ENCODE measurements at places on chromosomes 13 and 19.

DNA sequence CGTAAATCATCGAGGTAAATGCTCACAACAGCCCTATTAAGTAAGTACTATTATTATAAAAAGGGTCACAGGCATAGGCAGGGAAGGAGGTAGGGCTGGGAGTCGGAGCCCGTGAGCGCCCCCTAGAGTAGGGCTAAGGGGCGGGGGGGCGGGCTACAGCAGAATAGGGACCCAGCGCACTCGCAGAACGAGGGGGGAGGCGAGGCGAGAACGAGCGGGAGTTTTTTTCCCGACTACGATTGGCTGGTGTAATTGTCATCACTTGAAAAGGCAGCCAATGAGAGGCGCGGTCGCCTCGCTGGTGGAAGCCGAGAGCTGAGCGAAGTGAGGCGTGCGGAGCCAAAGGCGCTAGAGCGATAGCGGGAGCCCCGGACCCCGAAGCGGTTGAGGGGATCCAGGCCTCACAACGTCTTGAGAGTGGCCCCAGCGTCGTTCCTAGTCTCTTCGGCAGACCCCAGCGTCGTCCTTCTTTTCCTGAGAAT lies 24.2 kb downstream of the KEAP1 start:
- no peaks in the 10 kb centered on the region for H3K36me3 ChIP-seq
- H3K4me1 ChIP-seq, result no peaks in the 10 kb centered on the region
- peak overlapping the region; percentile 35 for H3K4me3 ChIP-seq
- H3K27me3 ChIP-seq, result no peaks in the 10 kb centered on the region

DNA sequence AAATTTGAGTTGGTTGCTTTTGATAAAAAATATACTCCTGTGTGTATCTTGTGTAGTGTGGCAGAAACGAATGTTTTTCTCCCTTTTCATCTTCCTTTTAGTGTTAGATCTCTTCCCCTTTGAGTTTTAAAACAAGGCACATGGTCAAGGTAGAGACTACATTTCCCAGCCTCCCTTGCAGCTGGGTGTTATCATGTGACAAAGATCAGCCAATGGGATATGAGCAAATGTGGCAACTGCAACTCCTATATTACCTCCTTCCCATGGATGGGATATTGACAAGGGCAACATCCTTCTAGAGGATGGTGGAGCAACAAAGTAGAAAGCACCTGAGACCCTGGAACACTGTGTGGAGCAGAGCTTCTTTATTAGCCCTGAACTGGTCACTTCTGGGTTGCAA lies 42.4 kb downstream of the ADGRE3 start:
- no peaks in the 10 kb centered on the region for H3K36me3 ChIP-seq
- no peaks in the 10 kb centered on the region for H3K27me3 ChIP-seq
- no peak overlapping the region for H3K4me3 ChIP-seq
- no peak for DNase-seq
- H3K27ac ChIP-seq, result no peak overlapping the region

- no peak for DNase-seq
- H3K27ac ChIP-seq, result peak overlapping the region; percentile 21
- no peak overlapping the region for H3K4me3 ChIP-seq
Measured at GRCh38 chr19:3054265-3054971, 7.9 kb downstream of the TLE5 start.

GRCh38 chr13:41220401-41220800 lies 26.0 kb upstream of the KBTBD7 start:
- no peak for DNase-seq
- no peaks in the 10 kb centered on the region for H3K27me3 ChIP-seq
- no peak overlapping the region for H3K27ac ChIP-seq
- H3K4me3 ChIP-seq, result no peak overlapping the region

- H3K4me3 ChIP-seq, result no peak overlapping the region
- peak overlapping the region; percentile 90 for H3K27ac ChIP-seq
- no peaks in the 10 kb centered on the region for H3K36me3 ChIP-seq
- DNase-seq, result no peak
- H3K27me3 ChIP-seq, result no peaks in the 10 kb centered on the region
Measured at GRCh38 chr19:5309438-5310204, 31.0 kb downstream of the PTPRS start.

DNA sequence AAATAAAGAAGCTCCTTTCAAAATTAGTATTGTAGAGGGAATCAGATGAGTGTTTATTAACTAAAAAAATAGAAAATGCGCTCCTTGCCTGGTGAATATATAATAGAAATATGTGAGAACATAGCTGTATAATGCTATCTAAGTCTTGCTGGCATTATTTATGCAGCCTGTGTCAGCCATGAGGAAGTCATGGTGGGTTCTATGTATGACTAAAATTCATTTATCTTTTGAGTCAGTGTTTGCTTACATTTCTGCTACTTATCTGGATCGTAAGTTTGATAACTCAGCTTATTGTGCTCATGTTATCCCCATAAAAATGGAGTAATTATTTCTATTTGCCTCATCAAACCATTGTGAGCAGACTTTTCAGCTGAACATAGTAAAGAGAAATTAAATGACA lies 449.3 kb downstream of the OXGR1 start:
- no peak overlapping the region for H3K27ac ChIP-seq
- no peak overlapping the region for H3K4me3 ChIP-seq
- H3K36me3 ChIP-seq, result no peaks in the 10 kb centered on the region
- H3K4me1 ChIP-seq, result no peaks in the 10 kb centered on the region
- no peaks in the 10 kb centered on the region for H3K27me3 ChIP-seq
